Activated B cell treated with CpG ODN at 0.5 μM for 24 hours (primary cell): ENCODE measurements at places on chromosomes 5 and 9.

GRCh38 chr5:173795601-173796000 is 92.5 kb upstream of the CPEB4 start:
- H3K27ac ChIP-seq: no peak overlapping the region
- H3K4me1 ChIP-seq: no peaks in the 10 kb centered on the region
- no peaks in the 10 kb centered on the region for H3K36me3 ChIP-seq
- no peaks in the 10 kb centered on the region for H3K27me3 ChIP-seq
- no peak overlapping the region for H3K4me3 ChIP-seq

- DNase-seq: no peak
- H3K36me3 ChIP-seq: peaks cover 8% of the 10 kb centered on the region
- H3K4me1 ChIP-seq: peaks cover 28% of the 10 kb centered on the region
- peak overlapping the region; percentile 44 for H3K4me3 ChIP-seq
Measured at GRCh38 chr9:91174772-91175171, 186.9 kb downstream of the AUH start.

GRCh38 chr9:134870301-134870694 is 10.3 kb upstream of the FCN2 start:
- H3K27me3 ChIP-seq: peaks cover 6% of the 10 kb centered on the region
- peaks cover 19% of the 10 kb centered on the region for H3K4me1 ChIP-seq
- no peaks in the 10 kb centered on the region for H3K36me3 ChIP-seq
- H3K27ac ChIP-seq: no peak overlapping the region
- no peak for DNase-seq

GRCh38 chr5:172441262-172441751 is 13.0 kb downstream of the SH3PXD2B start:
- no peak overlapping the region for H3K27ac ChIP-seq
- H3K36me3 ChIP-seq: no peaks in the 10 kb centered on the region
- no peaks in the 10 kb centered on the region for H3K4me1 ChIP-seq
- H3K4me3 ChIP-seq: no peak overlapping the region

GRCh38 chr9:75803130-75803529 is 87.3 kb upstream of the PCSK5 start:
- no peak overlapping the region for H3K27ac ChIP-seq
- no peak for DNase-seq
- no peaks in the 10 kb centered on the region for H3K36me3 ChIP-seq
- no peaks in the 10 kb centered on the region for H3K27me3 ChIP-seq

DNA sequence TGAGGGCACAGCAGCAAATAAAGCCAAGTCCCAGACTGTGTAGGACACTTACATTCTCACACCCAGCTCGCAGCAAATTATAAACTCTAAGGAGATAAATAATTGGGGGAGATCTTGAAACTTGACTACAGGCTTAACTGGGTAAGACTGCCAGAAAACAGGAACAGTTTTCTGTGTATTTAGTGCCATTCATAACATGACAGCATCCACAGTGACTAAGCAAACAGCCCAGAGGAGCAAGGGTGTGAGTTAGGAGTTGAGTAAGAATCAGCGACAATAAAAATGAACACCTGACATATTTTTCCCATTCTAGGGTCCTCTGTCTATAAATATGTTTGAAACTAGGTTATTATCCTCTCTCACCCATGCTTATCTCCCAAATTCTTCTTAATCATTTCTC is 370.9 kb upstream of the WWC1 start:
- no peak overlapping the region for H3K4me3 ChIP-seq
- no peak for DNase-seq
- H3K27me3 ChIP-seq: no peaks in the 10 kb centered on the region
- no peaks in the 10 kb centered on the region for H3K36me3 ChIP-seq
- no peaks in the 10 kb centered on the region for H3K4me1 ChIP-seq

DNA sequence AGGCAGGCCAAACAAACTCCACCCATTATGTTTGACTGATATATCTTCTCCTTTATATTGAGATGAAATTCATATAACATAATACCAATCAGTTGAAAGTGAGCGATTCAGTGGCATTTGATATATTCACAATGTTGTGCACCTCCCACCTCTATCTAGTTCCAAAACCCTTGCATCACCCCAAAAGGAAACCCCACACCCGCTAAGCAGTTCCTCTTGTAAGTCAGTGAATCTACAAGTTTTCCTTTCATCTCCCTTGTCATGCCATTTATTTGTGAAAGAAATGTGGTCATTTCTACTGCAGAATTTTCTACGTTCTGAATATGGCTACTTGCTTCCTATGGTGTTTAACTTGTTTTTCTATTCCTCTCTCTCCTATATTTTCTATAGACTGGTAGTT is 99.4 kb upstream of the PTPN3 start:
- H3K36me3 ChIP-seq: no peaks in the 10 kb centered on the region
- no peaks in the 10 kb centered on the region for H3K4me1 ChIP-seq
- no peak for DNase-seq
- H3K27ac ChIP-seq: no peak overlapping the region
- H3K4me3 ChIP-seq: no peak overlapping the region

DNA sequence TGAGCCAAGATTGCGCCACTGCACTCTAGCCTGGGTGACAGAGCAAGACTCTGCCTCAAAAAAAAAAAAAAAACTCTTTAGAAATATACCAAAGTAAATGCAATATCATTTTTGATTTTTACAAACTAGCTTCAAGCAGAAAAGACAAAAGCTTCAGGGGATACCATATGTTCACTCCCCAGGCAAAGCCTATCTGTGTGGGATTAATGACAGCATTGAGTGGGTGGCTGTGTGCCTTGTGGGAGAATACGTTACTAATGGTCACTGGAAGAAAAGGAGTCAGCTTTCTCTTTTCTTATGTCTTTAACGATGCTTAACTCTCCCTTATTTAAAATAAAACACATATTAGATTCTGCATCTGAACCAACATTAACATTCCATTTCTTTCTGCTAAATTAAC is 1.9 kb downstream of the PCA3 start:
- peaks cover 9% of the 10 kb centered on the region for H3K27me3 ChIP-seq
- H3K27ac ChIP-seq: no peak overlapping the region
- H3K4me1 ChIP-seq: peaks cover 4% of the 10 kb centered on the region
- H3K4me3 ChIP-seq: no peak overlapping the region

- no peak overlapping the region for H3K27ac ChIP-seq
- H3K4me1 ChIP-seq: peaks cover 16% of the 10 kb centered on the region
- H3K27me3 ChIP-seq: no peaks in the 10 kb centered on the region
- H3K4me3 ChIP-seq: no peak overlapping the region
Measured at GRCh38 chr5:122668552-122668951, 106.3 kb upstream of the SNX2 start.

DNA sequence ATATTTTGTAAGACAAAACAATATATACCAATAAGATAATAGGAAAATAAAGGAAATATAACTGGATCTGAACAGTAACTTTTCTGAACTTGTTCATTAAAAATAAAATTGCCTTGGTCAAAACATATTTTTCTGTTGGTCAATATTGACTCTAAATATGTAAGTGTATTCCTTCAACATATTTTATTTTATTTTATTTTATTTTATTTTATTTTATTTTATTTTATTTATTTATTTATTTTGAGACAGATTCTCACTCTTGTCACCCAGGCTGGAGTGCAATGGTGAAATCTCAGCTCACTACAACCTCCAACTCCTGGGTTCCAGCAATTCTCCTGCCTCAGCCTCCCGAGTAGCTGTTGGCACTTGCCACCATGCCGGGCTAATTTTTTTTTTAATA is 571.0 kb downstream of the NR2F1-AS1 start:
- H3K4me3 ChIP-seq: no peak overlapping the region
- no peaks in the 10 kb centered on the region for H3K27me3 ChIP-seq
- no peak overlapping the region for H3K27ac ChIP-seq
- DNase-seq: no peak

DNA sequence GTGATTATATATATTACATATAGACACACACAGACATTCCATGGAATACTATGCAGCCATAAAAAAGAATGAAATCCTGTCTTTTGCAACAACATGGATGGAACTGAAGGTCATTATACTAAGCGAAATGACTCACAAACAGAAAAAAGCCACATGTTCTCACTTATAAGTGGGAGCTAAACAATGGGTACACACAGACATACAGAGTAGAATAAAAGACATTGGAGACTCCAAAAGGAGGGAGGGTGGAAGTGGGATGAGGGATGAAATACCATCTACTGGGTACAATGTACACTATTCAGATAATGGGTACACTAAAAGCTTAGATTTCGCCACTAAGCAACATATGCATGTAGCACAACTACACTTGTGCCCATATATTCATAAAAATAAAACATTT is 170.0 kb upstream of the RGMB start:
- H3K4me3 ChIP-seq: no peak overlapping the region
- H3K4me1 ChIP-seq: no peaks in the 10 kb centered on the region
- no peaks in the 10 kb centered on the region for H3K36me3 ChIP-seq

GRCh38 chr9:91477106-91477505 is 53.5 kb upstream of the NFIL3 start:
- no peaks in the 10 kb centered on the region for H3K36me3 ChIP-seq
- H3K27ac ChIP-seq: no peak overlapping the region
- DNase-seq: no peak
- peaks cover 45% of the 10 kb centered on the region for H3K27me3 ChIP-seq
- no peaks in the 10 kb centered on the region for H3K4me1 ChIP-seq

- no peak for DNase-seq
- no peak overlapping the region for H3K4me3 ChIP-seq
- no peaks in the 10 kb centered on the region for H3K27me3 ChIP-seq
- H3K36me3 ChIP-seq: peaks cover 88% of the 10 kb centered on the region
- H3K4me1 ChIP-seq: no peaks in the 10 kb centered on the region
- H3K27ac ChIP-seq: no peak overlapping the region
Measured at GRCh38 chr5:169988206-169988605, 7.9 kb upstream of the INSYN2B start.

DNA sequence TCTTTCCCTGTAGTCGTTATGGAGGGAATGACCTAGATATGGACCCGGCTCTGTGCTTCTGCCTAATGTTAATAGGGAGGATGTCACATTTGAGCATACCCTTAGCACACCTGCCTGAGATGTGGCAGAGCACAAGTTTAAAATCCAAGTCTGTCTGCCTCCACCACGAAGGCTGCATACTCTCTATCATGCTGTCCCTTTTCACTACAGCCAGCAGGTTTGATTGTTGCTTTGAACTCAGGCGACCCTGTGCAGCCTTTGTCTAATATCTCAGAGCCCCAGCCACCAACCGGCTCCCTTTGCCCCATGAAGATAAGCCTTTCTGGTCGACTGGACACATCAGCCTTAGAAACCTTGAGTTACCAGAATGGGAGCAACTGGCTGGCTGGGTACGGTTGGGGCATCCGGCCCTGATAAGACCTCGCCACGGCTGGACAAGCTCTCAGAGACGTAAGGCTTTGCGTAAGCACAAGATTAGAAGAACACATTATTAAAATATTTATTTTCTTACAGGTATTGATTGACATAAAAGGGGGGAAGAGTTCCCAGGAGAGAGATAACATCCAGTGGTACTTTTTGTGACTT is 222.0 kb upstream of the TRIM32 start:
- no peak overlapping the region for H3K27ac ChIP-seq
- no peaks in the 10 kb centered on the region for H3K4me1 ChIP-seq
- H3K4me3 ChIP-seq: no peak overlapping the region
- no peaks in the 10 kb centered on the region for H3K27me3 ChIP-seq

DNA sequence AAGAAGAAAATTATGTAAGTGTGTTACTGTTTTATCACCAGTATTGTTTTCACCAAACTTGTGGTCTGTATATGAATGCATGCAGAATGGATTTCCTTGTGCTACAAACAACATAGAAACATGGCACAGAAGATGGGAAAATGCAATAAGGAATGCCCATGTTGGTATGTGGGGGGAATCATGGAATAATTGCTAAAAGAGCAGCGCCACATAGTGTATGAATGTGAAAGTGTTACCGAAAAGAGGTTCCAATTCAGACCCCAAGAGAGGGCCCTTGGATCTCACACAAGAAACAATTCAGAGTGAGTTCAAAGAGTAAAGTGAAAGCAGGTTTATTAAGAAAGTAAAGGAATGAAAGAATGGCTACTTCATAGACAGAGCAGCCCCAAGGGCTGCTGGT is 26.4 kb upstream of the TYRP1 start:
- H3K27ac ChIP-seq: no peak overlapping the region
- H3K27me3 ChIP-seq: no peaks in the 10 kb centered on the region
- H3K4me3 ChIP-seq: no peak overlapping the region
- no peaks in the 10 kb centered on the region for H3K4me1 ChIP-seq

- no peaks in the 10 kb centered on the region for H3K36me3 ChIP-seq
- H3K4me3 ChIP-seq: no peak overlapping the region
- H3K27ac ChIP-seq: no peak overlapping the region
- H3K4me1 ChIP-seq: peaks cover 13% of the 10 kb centered on the region
- DNase-seq: no peak
Measured at GRCh38 chr5:133325864-133326263, 274.1 kb downstream of the HSPA4 start.

GRCh38 chr5:132475497-132475882 is 15.1 kb downstream of the IRF1 start:
- DNase-seq: no peak
- peaks cover 6% of the 10 kb centered on the region for H3K36me3 ChIP-seq
- H3K27ac ChIP-seq: peak overlapping the region; percentile 79
- H3K4me3 ChIP-seq: no peak overlapping the region
- peaks cover 83% of the 10 kb centered on the region for H3K4me1 ChIP-seq

GRCh38 chr5:34957857-34958690 is 28.7 kb downstream of the DNAJC21 start:
- no peaks in the 10 kb centered on the region for H3K27me3 ChIP-seq
- H3K36me3 ChIP-seq: peaks cover 28% of the 10 kb centered on the region
- no peak for DNase-seq
- peaks cover 5% of the 10 kb centered on the region for H3K4me1 ChIP-seq
- H3K4me3 ChIP-seq: no peak overlapping the region

DNA sequence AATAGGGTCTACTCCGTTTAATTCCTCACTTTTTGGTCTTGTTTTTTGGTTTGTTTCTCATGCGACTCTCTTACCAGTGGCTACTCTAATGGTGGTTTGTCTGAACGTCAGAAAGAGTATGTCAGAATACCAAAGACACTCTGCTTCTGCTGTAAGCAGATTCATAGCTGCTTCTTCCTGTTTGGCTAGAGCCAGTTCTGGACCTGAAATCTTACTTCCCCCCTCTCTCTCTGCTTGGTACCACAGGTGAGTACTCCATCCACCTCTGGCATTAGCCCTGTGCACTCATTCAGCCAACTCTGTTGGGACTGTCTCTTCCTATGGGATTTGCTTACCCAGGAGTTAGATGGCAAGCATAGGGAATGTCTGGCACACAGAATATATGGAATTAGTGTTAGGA is 6.6 kb downstream of the ZCCHC7 start:
- no peaks in the 10 kb centered on the region for H3K27me3 ChIP-seq
- no peak for DNase-seq
- peaks cover 32% of the 10 kb centered on the region for H3K4me1 ChIP-seq
- peaks cover 16% of the 10 kb centered on the region for H3K36me3 ChIP-seq
